CD4-positive, alpha-beta T cell treated with Interleukin-1 beta for 1 hour (primary cell): ENCODE measurements at places on chromosomes 12 and 14.
A peak's percentile ranks its signal among the peaks of the same experiment; 100 is the strongest.

GRCh38 chr12:117699118-117699517 is 269.7 kb downstream of the KSR2 start:
- no peak for DNase-seq

DNA sequence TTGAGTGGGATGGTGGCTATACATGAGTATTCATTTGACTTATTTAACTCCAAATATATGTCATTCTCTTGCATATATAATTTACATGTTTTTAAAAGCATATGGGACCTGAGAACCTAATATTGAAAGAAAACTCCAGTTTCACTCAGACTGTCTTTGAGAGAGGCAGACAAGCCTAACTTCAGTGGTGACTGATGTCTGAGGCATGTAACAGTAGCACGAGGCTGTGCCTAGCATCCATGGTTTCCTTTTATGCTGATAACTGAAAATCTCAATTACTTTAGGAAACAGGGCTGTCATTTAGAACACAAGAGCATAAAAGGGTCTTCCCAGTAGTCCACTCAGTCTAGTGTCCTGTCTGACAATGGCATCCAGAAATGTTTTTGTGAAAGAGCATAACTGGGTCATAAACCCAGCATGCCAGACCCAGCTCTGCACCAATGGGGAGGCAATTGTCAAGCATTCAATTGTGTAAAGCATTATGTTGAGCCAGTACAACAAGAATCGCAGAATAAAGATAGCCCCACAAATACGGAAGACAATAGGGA is 24.3 kb downstream of the MAPK1IP1L start:
- DNase-seq: no peak

DNA sequence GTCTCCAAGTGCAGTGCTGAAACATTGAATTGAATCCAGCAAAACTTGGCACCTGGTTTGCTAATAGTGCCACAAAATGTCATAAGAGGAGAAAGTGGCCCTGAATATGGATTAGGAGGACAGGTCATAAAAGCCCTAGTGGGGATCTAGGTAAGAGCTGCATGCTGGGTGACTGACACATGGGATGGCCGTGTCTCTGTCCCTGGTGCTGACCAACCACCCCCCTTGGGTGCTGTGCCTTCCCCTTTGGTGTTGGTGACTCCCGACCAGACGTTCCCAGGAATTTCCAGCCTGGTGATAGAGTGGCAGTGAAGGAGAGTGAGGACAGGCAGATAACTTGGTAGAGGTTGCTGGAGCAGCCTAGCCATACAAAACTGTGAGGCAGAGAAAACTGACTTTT is 142.8 kb downstream of the VRK1 start:
- DNase-seq: no peak

- no peak for DNase-seq
These were observed 49.2 kb downstream of the METTL25 start for GRCh38 chr12:82407481-82407880.

DNA sequence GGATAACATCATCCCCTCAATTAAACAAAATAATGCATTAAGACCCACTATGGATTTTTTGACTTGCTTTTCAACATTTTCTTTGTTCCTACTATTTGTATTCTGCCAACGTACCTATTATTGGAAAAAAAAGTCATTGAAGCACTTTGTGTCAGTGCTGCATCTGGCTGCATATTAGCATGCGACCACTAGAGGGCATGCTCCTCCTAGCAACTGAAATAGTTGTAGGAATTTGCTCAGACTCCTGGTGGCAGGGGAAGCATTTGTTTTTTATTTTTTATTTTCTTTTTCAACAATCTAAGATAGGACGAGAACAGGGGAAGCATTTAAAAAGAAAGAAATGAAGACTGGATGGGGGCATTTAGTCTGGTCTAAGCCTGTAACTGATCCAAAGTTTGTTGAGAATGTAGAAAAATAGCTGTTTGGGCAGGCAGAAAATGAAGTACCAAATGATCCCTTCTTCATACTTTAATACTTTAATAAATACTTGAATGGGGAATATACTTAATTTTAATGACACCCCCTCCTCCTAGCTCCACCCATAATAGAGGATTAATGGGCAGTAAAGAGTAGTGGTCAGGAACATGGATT is 14.5 kb upstream of the CLEC4A start:
- peak; percentile 75 for DNase-seq

DNA sequence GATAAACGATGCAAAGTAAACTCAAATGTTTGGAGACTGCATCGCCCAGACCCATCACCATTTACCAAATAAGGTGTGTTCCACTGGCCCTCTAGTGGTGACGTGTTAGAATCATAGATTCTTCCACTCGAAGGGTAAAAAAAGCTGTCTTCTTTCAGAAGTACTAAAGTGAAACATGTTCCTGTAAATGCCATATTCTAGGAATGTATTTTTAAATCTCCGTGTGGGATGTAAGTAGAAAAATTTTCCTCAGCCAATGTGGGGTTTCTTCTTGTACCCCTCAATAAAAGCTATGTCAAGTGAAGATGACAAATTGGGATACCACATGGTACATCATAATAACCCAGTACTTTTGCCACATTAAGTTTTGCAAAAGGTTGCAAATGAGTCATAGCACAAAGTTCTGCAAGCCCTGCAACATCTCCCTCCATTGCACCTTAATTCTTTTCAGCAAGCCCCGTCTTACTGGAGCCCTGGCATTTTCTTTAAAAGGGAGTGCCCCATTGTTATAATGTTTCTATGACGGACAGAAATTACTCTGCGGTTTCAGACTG is 100.8 kb downstream of the CCER1 start:
- DNase-seq: no peak

- DNase-seq: peak; percentile 30
These were observed at the start of gene CLEC2B for GRCh38 chr12:9869307-9870161. Gene CLEC2B, minus strand, starts transcription at chr12:9869354.

DNA sequence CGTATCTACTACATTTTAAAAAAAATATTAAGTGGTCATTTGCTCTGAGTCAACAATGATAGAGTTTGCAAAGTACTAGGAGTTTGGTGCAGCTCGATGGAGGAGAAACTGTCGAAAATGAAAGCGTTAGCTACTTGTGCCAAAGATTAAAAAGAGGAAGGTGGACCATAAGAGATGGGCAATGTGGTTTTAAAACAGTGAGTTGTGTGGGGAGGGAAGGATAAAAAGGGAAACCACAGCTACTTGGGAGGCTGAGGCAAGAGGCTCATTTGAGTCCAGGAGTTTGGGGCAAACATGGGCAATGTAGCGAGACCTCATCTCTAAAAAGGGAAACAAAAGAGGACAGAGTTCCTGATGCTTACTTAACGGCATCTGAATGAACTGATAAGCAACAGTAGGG is 18.2 kb upstream of the STRAP start:
- DNase-seq: no peak

DNA sequence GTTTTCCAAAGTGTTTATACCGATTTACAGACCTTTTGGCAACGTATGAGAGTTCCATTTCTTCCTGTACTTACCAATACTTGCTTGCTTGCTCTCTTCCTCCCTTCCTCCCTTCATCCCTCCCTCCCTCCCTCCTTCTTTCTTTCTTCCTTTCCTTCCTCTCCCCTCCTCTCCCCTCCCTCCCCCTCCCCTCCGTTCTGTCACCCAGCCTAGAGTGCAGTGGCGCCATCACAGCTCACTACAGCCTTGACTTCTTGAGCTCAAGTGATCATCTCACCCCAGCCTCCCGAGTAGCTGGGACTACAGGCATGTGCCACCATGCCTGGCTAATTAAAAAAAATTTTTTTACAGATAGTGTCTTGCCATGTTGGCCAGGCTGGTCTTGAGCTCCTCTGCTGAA is 40.4 kb downstream of the DIP2B start:
- DNase-seq: no peak

GRCh38 chr12:127559349-127560040 is 707.5 kb upstream of the TMEM132C start:
- peak; percentile 39 for DNase-seq

DNA sequence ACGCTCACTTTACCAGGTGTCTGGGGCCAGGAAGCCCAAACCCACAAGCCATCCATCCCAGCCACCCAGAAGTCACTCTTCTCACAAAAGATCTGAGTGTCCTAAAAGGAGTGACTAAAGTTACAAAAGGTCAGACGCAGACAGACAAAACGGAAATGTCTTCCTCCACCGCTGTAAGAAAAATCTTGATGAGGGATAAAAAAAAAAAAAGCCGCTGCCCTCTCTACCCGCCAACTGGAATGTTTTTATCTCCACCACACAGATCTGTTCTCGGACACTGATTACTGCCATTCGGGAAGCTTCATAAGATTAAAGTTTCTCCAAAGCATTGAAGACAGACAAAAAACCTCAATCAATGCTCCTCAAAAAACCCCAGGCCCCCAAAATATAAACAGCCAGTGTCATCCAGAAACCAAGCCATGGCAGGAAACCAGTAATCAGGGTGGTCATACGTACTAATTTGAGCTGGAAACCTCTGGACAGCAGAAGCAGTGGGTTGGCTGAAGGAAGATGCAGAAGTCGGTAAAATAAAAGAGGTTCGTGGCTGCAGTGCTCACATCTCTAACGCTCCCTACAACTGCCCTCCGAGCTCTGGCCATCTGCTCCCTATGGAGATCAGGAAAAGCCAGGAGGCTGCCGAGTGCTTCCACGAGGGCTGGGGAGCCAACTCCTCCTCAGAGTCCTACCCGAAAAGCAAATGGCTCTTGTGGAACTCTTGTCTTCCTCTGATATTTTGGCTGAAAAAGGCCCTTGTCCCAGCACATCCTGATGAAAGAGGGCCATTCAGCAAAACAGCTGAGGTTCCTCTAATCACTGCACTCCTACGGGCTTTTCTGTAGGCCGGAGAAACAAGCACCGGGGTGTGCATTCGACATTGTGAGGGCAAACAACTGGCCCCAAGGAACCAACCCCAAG is 30.3 kb downstream of the SSH1 start:
- DNase-seq: no peak

DNA sequence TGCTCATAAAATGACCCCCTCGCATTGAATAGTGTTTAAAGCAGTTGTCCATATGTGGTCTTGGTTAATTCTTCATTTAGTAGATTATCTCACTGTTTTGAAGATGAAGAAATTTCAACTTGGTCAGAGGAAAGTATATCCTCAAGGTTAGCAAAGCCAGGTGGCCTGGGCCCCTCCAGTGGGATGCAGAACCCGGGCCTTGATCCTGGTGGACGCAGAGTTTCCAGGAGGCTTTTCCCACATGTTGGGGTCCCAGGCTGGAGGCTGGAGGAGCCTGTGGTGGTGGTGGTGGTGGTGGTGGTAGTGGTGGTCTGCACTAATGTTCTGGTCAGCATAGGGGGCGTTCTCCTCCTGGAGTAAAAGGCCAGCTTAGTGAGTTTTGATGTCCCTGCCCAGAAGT is 85.9 kb downstream of the ESRRB start:
- no peak for DNase-seq

GRCh38 chr12:2286461-2287131 is 233.8 kb downstream of the CACNA1C start:
- no peak for DNase-seq

DNA sequence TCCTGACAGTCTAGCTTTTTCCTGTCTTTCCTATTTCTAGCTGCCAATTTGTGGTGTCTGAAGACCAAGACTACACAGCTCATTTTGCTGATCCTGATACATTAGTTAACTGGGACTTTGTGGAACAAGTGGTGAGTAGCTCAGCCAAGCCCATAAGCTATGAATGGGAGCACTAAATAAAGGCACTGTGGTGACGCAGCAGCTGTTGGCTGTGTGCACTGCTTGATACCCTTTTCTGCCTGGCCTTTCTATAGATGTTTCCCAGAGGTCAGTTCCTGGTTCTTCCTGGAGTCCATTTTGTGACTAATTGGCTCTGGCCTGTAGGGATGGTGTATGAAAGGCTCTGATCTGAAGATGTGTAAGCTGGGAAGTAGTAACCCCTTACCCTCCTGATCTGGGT is 20.5 kb downstream of the RNF10 start:
- DNase-seq: no peak
